ENCODE measurements at places on chromosomes 12 and 14.
A peak's percentile ranks its signal among the peaks of the same experiment; 100 is the strongest.

- H3K27ac ChIP-seq, result peak overlapping the region; percentile 64
- no peaks in the 10 kb centered on the region for H3K27me3 ChIP-seq
- DNase-seq, result no peak
Measured at GRCh38 chr12:10528174-10528953, 22.7 kb downstream of the EIF2S3B start.

DNA sequence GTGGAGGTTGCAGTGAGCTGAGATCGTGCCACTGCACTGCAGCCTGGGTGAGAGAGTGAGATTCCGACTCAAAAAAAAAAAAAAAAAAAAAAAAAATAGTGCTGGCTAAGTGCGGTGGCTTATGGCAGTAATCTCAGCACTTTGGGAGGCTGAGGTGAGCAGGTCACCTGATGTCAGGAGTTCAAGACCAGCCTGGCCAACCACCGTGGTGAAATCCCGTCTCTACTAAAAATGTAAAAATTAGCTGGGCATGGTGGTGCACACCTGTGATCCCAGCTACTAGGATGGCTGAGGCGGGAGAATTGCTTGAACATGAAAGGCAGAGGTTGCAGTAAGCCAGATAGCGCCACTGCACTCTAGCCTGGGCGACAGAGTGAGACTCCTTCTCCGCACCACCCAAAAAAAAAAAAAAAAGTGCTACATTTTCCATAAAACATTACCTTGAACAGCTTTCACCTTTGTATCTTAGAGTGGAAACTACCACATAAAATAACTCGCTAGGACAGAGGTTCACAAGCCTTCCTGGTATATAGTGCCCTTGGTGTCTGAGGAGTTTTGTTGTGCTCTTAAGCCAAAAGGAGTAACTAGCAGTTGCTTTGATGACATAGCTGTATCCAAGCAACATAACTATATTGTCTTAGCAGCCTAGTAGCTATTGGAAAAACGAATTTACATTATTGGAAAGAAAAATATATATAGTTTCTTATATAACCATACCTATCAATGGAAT is 11.1 kb downstream of the PTGES3 start:
- no peak overlapping the region for H3K4me3 ChIP-seq
- H3K36me3 ChIP-seq, result no peaks in the 10 kb centered on the region
- H3K4me1 ChIP-seq, result no peaks in the 10 kb centered on the region
- no peak for DNase-seq

GRCh38 chr12:19912991-19913390 is 455.3 kb upstream of the PDE3A start:
- H3K36me3 ChIP-seq, result no peaks in the 10 kb centered on the region
- H3K4me3 ChIP-seq, result no peak overlapping the region
- no peaks in the 10 kb centered on the region for H3K27me3 ChIP-seq
- no peaks in the 10 kb centered on the region for H3K4me1 ChIP-seq
- peak; percentile 76 for DNase-seq

DNA sequence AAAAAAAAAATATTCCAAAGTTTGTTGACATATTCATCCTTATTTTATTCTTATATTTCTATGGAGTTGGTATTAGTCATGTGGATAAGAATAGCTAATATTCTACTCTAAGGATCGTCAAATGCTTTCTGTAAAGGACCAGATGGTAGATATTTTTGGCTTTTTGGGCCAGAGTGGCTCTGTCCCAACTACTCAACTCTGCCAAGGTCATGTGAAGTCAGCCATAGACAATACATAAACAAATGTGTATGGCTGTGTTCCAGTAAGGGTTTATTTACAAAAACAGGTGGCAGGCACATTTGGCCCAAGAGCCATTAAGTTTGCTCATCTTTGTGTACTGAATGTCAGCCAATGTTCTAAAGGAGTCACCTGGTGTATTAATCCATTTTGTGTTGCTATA is 131.8 kb downstream of the TBX5 start:
- no peaks in the 10 kb centered on the region for H3K4me1 ChIP-seq
- H3K36me3 ChIP-seq, result no peaks in the 10 kb centered on the region
- no peak overlapping the region for H3K4me3 ChIP-seq
- no peak overlapping the region for H3K27ac ChIP-seq
- no peak for DNase-seq

GRCh38 chr14:81523616-81524015 is 10.0 kb downstream of the SEL1L start:
- no peaks in the 10 kb centered on the region for H3K4me1 ChIP-seq
- H3K36me3 ChIP-seq, result peaks cover 47% of the 10 kb centered on the region
- H3K4me3 ChIP-seq, result no peak overlapping the region

DNA sequence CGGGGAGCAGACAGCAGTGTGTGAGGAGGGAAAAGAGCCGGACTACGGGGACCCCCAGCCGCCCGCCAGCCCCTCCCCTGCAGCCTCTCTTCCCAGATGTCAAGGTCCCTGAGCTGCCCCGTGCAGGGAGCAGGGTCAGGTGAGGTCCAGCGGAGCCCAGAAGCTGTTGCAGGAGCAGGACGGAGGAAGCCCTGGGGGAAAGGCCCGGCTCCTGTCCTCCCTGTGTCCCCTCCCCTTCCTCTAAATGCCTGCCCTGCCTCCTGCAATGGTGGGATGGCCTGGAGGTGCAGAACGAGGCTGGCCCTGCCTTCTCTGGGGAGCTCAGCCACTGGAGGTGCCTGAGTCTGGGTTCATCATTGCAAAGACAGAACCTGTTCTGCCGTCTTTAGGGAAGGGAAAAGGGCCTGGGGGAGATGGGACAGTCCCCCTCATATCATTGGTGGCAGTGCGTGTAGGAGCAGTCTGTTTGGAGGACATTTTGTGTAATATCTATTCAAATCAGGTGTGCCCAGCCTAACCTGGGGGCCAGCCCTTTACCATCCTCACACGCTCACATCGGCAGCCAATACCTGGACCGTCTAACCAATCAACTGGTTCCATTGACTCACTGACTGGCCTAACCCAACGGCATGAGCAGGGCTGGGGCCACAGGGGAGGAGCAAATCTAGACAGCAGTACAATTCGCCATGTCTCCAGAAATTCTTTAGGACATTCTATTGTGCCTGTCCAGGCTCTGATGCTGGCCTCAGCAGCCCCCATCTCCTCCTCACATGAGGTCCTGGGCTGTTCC is 364.1 kb upstream of the SFSWAP start:
- no peaks in the 10 kb centered on the region for H3K36me3 ChIP-seq
- H3K4me1 ChIP-seq, result no peaks in the 10 kb centered on the region
- no peak overlapping the region for H3K27ac ChIP-seq
- no peaks in the 10 kb centered on the region for H3K27me3 ChIP-seq

GRCh38 chr14:93832081-93832480 is 43.8 kb upstream of the PRIMA1 start:
- H3K36me3 ChIP-seq, result no peaks in the 10 kb centered on the region
- H3K27ac ChIP-seq, result no peak overlapping the region

DNA sequence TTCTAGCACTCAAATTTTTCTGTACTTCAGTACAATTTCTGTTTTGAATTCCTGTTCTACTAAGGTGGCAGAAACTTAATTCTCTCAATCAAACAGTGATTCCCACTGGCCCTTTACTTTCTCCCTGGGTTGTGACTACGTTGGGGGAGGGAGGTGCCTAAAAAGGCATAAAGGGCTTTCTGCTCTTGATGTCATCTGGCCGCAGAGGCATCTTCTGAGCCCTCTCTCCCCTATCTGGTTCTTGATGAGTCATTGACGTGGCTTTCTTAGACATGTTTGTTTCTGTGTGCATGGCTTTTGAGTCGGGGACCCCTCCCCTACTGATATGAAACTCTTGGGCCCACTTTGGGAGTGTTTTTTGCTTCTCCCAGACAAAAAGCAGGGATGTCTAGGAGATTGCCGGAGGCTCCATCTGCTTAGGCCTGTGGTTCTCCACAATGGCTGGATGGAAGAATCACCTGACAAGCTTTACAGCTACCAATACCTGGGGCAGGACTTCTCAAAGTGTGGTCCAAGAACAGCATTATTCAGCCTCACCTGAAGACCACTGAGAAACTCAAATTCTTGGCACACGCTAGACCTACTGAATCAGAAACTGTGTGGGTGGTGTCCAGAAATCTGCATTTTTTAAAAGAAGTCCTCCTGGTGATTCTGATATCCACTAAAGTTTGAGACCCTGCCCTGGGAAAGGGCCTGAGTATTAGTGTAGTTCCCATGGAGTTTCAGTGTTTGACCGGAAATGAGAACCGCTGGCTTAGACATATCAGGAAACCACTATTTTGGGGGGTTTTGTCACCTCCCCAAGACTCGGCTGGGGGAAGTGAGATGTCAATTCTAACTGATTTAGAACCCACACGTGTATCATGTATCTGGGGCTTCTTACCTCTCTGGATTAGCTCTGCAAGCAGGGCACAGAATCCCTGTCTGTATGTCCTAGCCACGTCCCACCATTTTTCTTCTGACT is 395.7 kb upstream of the PDE3A start:
- H3K27ac ChIP-seq, result no peak overlapping the region
- DNase-seq, result no peak
- no peak overlapping the region for H3K4me3 ChIP-seq
- no peaks in the 10 kb centered on the region for H3K36me3 ChIP-seq
- H3K27me3 ChIP-seq, result no peaks in the 10 kb centered on the region

DNA sequence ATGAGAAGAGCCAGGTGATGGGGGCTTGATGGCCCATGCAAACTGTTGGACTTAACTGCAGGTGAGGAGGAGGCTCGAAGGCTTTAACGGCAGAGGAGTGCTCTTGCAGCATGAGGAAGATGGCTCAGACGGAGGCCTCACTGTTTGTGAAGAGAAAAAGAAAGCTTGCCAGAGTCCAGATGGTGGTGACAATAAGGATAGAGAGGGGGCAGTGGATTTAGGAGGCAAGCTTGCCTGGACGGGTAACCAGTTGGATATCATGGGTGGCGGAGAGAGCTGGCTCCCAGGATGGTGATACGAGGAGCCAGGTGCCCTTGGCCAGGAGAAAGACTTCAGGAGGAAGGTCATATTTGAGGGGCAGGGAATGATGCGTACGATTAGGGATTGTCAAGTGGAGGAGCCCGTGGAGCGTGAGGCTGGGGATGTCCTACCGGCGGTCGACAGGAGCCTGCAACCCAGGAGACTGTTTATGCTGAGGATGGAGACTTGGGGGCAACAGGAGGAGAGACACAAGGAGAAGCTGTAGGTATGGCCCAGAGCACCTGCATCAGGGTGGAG is 71.8 kb downstream of the CACNA1C start:
- H3K27me3 ChIP-seq, result no peaks in the 10 kb centered on the region
- no peaks in the 10 kb centered on the region for H3K36me3 ChIP-seq

DNA sequence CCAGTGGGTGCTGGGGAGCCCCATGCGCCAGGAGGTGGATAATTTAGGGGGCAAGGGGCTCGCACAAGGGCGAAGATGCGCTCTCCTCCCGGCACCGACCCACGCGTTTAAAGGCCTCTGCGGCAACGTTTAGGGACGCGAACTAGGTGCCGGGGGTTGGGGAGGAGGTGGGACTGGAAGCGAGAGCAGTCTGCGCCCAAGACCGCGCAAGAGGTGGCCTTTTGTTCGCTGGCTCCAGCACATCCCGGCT is 1.3 kb downstream of the SLC38A1 start:
- peak overlapping the region; percentile 96 for H3K27ac ChIP-seq
- H3K36me3 ChIP-seq, result no peaks in the 10 kb centered on the region
- DNase-seq, result no peak
- peak overlapping the region; percentile 74 for H3K4me3 ChIP-seq
- no peaks in the 10 kb centered on the region for H3K27me3 ChIP-seq
- H3K4me1 ChIP-seq, result no peaks in the 10 kb centered on the region

- no peak overlapping the region for H3K4me3 ChIP-seq
- H3K27ac ChIP-seq, result no peak overlapping the region
- no peaks in the 10 kb centered on the region for H3K27me3 ChIP-seq
- DNase-seq, result no peak
Measured at GRCh38 chr12:132211816-132212215, 67.6 kb downstream of the NOC4L start.

- H3K36me3 ChIP-seq, result no peaks in the 10 kb centered on the region
- no peak for DNase-seq
- H3K4me1 ChIP-seq, result no peaks in the 10 kb centered on the region
- no peak overlapping the region for H3K4me3 ChIP-seq
Measured at GRCh38 chr14:99047441-99048031, 224.5 kb downstream of the BCL11B start.

- H3K36me3 ChIP-seq, result no peaks in the 10 kb centered on the region
- H3K4me1 ChIP-seq, result no peaks in the 10 kb centered on the region
- no peaks in the 10 kb centered on the region for H3K27me3 ChIP-seq
- no peak overlapping the region for H3K27ac ChIP-seq
- H3K4me3 ChIP-seq, result no peak overlapping the region
Measured at GRCh38 chr12:18130851-18131250, 40.9 kb upstream of the RERGL start.

DNA sequence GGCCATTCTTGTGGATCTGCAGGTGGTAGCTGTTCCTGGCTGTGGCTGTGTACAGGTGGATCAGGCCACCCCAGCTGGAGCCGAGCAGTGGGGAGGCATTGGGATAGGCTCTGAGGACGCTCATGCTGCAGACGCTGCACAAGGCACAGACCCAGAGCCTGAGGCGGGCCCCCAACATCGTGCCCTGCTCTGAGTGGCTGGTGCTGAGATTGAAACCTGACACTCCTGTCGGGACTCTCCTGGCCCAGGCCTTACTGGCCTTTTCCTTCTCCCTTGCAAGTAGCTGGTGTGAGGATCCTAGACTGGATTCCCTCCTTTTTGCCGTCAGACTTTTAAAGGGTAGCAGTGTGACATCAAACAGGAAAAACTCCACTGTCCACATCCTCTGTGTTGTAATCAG is at the start of gene FGF23:
Gene FGF23 (minus strand): TSS at position 308 of the 400 bp plus-strand sequence. CDS start 130 bp downstream, at position 178.
- no peaks in the 10 kb centered on the region for H3K27me3 ChIP-seq
- no peak for DNase-seq
- no peak within 1 kb of the TSS for H3K27ac ChIP-seq
- no peaks in the 10 kb centered on the region for H3K36me3 ChIP-seq
- no peak within 1 kb of the TSS for H3K4me3 ChIP-seq
- no peaks in the 10 kb centered on the region for H3K4me1 ChIP-seq

GRCh38 chr12:91753649-91754048 is 392.0 kb downstream of the BTG1 start:
- H3K4me1 ChIP-seq, result no peaks in the 10 kb centered on the region
- no peak overlapping the region for H3K27ac ChIP-seq
- H3K27me3 ChIP-seq, result no peaks in the 10 kb centered on the region
- no peak overlapping the region for H3K4me3 ChIP-seq

DNA sequence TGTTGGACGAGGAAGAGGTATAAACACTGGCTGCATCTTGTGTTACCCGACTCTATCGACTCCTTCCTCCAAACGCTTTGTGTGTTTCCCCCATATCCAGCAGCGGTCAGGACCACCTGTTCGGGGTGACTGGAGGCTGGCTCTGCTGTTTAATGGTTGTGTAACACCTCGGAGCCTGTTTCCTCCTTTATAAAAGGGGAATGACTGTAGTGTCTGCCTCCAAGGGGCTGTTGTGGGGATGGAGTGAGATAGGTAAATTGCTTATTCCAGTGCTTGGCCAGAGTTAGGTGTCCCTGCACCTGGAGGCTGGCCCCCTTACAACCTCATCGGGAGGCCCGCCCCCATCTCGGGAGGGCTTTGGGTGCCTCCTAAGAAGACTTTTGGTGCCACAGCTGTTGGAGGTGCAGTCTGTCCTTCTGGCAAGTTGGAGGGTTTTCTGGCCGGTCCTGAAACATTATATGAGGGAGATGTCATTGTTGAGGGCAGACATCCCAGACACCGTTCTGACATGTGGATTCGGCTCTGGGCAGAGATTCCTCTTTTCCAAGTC is 1.1 kb downstream of the MLXIP start:
- DNase-seq, result no peak
- H3K36me3 ChIP-seq, result peaks cover 3% of the 10 kb centered on the region

All from Peyer's patch (tissue), 4 donors.